Aorta (tissue), 5 donors: ENCODE measurements at places on chromosomes 3 and 15. TPM values are rescaled to one million over a fixed set of nuclear protein-coding genes. Genes with fewer than 3 reads are reported as not detected.

DNA sequence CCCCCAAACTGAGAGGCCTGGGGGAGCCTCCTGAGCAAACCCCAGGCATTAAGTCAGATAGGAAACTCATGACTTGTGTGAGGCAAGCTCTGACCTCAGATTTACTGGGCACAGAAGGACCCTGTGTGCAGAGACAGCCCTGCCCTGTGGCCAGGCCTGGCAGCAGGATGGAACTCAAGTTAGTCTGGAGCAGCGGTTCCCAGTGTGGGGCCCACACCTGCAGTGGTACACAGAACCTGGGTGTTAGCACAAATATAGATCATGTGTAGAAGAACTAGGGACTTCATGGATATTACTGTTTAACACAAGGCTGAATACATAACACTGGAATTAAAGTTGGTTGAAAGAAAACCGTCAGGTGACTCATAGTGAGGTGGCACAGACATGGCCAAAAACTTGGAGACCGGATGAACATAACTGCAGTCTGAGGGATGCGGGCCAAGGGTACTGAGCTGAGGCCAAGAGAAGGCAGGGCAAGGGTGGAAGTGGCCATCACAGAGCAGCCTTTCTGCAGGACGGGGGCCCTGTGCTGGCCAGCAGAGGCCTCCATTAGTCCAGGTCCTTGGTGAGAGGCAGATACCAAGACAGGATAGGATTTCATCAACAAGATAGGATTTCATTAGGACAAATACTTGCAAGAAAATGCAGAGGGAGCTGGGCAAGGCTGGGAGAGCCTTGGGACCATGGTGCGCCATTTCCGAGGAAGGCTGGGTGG lies 40.9 kb downstream of the IRAK2 start:
- H3K27me3 ChIP-seq: no peaks in the 10 kb centered on the region
- no peak overlapping the region for H3K4me3 ChIP-seq
- peak; percentile 93 for DNase-seq
- peak overlapping the region; percentile 62 for H3K27ac ChIP-seq
- no peaks in the 10 kb centered on the region for H3K36me3 ChIP-seq
- peaks cover 4% of the 10 kb centered on the region for H3K4me1 ChIP-seq

CHL1 gene
- total RNA-seq: 7.0 TPM

- H3K4me3 ChIP-seq: no peak overlapping the region
- H3K27ac ChIP-seq: peak overlapping the region; percentile 96
- no peaks in the 10 kb centered on the region for H3K4me1 ChIP-seq
- peak; percentile 91 for DNase-seq
- H3K36me3 ChIP-seq: no peaks in the 10 kb centered on the region
- H3K27me3 ChIP-seq: no peaks in the 10 kb centered on the region
These were observed 2.6 kb downstream of the CCDC9B start for GRCh38 chr15:40338041-40338657.

- no peak overlapping the region for H3K4me3 ChIP-seq
- no peaks in the 10 kb centered on the region for H3K27me3 ChIP-seq
- H3K27ac ChIP-seq: no peak overlapping the region
- H3K4me1 ChIP-seq: no peaks in the 10 kb centered on the region
These were observed 513.9 kb downstream of the TBL1XR1 start for GRCh38 chr3:176683382-176683781.

DNA sequence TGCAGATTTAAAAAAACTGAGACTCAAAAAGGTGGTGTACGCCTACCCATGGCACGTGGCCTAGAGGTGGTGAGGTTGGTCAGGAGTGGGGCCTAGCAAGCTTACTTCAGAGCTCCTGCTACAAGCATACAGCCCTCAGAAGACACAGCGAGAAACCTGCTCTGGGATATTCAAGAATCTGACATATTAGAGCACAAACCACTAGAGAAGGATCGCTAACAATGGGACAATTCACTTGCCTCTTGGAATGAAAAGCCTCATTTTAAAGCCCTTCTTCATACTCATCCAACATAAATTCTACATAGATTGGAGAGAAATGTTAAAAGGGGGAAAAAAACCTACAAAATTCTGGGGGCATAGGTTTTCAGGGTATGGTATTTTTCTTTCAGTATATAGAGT lies 118.0 kb upstream of the ARHGEF3 start:
- no peaks in the 10 kb centered on the region for H3K4me1 ChIP-seq
- H3K27ac ChIP-seq: no peak overlapping the region
- no peak overlapping the region for H3K4me3 ChIP-seq
- DNase-seq: no peak

OXTR gene
- total RNA-seq: 0.54 TPM

GRCh38 chr15:68385240-68385561 lies 46.8 kb downstream of the ITGA11 start:
- H3K27me3 ChIP-seq: no peaks in the 10 kb centered on the region
- peak overlapping the region; percentile 80 for H3K27ac ChIP-seq
- peak; percentile 51 for DNase-seq
- H3K4me3 ChIP-seq: no peak overlapping the region
- peaks cover 3% of the 10 kb centered on the region for H3K4me1 ChIP-seq

GRCh38 chr3:20035019-20035418 lies 5.2 kb upstream of the KAT2B start:
- no peaks in the 10 kb centered on the region for H3K36me3 ChIP-seq
- H3K27me3 ChIP-seq: no peaks in the 10 kb centered on the region
- no peak overlapping the region for H3K27ac ChIP-seq
- no peaks in the 10 kb centered on the region for H3K4me1 ChIP-seq
- H3K4me3 ChIP-seq: no peak overlapping the region
- DNase-seq: no peak

DNA sequence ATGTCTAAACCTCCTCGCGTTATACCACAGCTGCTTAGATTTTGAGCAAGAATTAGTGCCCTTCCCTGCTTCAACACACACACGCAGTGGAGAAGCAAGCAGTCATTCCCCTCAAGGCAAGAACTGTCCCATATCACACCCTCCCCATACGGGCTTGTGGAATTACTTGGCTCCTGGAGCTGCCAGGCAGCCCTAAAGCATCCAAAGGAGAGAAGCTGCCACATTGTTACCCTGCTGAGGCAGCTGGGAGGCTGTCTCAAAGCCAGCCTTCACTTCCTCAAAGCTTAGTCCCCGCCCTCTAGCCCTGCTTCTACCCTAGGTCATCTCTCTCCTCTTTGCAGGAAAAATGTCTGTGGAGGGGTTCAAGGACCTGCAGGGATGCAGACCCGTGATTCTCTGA lies 153.4 kb downstream of the RORA start:
- H3K4me3 ChIP-seq: no peak overlapping the region
- no peak overlapping the region for H3K27ac ChIP-seq
- H3K27me3 ChIP-seq: no peaks in the 10 kb centered on the region
- H3K36me3 ChIP-seq: no peaks in the 10 kb centered on the region
- DNase-seq: no peak

DNA sequence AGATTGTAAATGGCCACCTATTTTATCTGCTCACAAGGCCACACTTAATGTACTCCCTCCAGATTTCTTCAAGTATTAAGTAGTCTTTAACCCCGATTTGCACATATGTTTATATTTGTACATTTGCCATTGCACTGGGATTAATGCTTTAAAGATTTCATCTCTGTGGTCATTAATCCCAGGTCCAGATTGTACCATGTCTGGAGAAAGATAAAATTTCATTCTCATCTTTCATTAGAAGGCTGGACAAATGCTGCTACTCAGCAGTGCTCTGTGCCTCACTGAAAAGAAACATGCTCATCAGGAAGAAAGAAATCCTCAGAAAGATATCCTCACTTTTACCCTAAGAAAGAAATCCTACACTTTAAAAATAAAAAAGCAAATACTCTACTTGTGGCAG lies 62.5 kb upstream of the LRRC3B start:
- no peak for DNase-seq
- H3K27ac ChIP-seq: no peak overlapping the region
- no peak overlapping the region for H3K4me3 ChIP-seq

SPTSSB gene
- 0.16 TPM for total RNA-seq
